ENCODE measurements at places on chromosomes 12 and 14.

DNA sequence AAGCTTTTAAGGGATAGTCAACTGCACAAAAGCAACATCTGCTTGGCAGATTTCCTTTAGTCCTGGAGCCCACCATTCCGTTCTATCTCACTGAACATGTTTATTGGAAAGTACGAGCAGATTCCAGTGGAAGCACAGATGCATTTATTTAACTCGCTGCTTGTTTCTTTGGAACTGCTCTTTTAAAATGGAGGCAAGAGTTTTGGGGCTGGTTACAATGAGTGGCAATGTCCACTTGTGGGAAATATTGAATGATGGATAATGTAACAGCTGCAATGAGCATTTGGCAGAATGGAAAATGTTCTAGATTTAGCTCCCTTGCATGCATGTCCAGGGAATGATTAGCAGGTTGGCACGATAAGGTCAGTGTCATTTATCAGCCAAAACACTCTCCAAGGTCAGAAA is 163.0 kb downstream of the ATP23 start:
- no peak for DNase-seq

DNA sequence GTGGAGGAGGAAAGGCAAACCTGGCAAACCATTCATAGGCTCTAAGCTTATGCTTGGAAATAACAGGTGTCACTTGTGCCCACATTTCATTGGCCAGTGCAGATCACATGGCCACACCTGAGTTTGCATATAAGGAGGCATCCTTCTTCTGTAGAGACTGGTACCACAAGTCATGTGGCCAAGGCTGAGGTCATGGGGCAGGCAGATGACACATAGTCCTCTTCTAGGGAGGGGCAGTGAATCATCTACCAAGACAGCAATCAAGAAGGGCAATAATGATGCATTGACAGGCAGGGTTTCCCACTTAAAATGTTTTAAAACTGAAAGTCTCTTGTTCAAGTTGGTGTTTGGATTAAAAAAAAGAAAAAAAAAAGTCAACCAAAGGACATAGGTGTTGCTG is 77.3 kb downstream of the DAAM1 start:
- peak; percentile 3 for DNase-seq

DNA sequence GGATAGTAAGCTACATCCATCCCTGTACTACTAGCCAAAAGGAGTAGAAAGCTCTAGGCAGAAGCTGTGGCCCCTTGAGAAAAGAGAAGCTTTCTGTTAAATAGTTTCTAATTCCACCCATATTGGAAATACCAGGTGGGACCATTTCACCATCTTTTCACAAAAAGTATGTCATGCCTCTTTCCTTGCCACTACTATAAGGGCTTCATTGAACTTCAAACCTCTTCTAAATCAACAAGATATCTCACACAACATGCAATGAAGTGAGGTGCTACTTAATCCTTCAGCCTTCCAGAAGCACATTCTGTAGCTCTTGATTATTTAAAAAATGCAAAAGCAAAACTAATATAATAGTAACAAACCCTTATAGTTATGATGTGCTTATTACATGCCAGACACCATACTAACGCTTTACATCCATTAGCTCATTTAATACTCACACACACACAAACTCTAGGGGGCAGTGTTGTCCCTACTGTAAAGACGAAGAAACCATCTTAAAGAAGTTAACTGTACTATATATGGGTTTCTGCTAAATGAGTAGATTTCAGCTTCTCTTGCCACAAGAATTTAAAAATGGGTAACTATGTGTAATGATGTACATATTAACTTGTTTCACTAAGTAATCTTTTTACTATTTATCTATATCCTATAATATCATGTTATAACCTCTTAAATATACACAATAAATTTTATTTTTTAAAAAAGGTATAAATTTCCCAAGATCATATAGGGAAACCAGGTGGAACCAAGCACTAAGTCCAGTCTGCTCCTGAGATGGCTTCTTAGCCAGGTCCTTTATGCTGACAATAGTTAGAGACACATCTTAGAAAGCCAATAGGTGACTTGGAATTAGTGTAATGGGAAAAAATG is 124.4 kb downstream of the RPS29 start:
- peak; percentile 49 for DNase-seq

- DNase-seq, result no peak
Measured at GRCh38 chr12:26854031-26854390, 21.0 kb upstream of the ITPR2 start.

- DNase-seq, result no peak
Measured at GRCh38 chr12:14394317-14395073, 29.0 kb downstream of the ATF7IP start.

GRCh38 chr12:125983784-125984500 is 918.7 kb downstream of the AACS start:
- DNase-seq, result no peak

GRCh38 chr14:91987192-91987591 is 39.7 kb upstream of the FBLN5 start:
- no peak for DNase-seq

GRCh38 chr12:46472893-46473633 is 100.5 kb upstream of the SLC38A2 start:
- no peak for DNase-seq

DNA sequence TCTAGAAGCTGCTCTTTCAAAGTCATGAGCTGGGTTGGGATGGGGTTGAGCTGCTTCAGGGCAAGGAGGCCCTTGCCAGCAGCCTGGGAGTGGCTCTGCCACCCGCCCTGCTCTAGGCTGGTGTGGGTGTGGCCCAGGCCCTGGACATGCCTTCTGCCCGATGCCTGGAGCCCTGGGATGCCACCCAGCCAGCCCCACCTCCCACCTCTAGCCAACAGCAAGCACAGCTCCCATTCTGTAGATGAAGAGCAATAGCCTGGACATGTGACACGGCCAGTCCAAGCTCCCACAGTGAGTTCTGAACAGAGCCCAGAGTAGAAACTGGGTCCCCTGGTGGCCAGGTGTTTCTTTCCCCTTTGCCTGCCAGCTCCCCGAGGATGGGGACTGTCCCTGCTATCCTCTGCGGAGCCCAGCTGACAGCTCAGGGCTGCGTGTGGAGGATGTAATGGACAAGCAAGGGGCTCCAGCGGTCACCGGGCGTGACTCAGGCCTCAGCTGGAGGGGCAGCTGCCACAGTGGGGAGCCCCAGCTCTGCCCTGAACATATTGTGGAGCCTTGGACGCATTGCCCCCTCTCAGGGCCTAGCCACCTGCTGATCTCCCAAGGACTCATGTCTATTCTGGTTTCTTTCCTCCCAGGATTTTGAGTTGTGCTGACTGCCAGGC is 165.2 kb downstream of the TSPAN9 start:
- no peak for DNase-seq

DNA sequence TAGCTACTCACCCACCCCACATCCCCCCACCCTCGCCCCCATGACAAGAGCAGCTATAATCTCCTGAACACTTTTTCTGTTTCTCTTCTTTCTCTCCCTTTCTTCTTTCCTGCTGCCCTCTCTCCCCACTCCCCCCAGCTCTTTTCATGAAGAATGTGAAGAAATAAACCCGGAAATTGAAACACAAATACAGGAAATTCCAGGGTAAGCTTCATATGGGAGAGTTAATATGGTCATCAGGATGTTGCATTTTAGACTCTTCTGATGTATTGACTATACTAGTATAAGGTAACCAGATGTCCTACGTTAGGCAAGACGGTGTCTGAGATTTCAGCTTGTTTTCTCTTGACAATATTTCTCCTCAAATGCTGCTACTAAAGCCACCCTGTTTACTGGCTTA is 41.6 kb upstream of the LRIG3 start:
- DNase-seq, result no peak

DNA sequence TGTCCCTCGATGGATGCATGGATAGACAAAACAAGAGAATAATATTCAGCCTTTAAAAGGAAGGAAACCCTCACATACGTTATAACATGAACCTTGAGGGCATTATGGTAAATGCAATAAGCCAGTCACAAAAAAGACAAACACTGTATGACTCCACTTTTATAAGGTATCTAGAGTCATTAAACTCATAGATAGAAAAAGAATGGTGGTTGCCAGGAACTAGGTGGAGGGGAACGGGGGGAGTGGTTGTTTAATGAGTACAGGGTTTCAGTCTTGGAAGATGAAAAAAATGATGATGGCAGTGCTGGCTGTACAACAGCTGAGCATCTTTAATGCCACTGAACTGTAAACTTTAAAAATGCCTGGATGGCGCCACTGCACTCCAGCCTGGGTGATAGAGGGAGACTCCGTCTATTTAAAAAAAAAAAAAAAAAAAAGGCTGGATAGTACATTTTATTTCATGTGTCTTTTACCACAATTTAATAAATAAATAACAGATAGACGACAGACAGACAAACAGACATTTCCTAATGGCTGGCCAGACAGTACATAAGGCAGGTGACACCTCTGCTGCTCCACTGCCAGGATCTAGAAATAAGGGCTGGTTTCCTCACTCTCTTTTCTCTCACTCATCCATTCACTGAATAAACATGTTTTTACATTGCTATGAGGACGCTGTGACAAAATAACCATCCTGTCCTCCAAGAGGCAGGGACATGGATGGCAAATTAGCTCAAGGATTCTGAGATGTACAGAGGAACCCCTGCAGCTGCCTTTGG is 118.8 kb downstream of the FOXN3 start:
- DNase-seq, result no peak

DNA sequence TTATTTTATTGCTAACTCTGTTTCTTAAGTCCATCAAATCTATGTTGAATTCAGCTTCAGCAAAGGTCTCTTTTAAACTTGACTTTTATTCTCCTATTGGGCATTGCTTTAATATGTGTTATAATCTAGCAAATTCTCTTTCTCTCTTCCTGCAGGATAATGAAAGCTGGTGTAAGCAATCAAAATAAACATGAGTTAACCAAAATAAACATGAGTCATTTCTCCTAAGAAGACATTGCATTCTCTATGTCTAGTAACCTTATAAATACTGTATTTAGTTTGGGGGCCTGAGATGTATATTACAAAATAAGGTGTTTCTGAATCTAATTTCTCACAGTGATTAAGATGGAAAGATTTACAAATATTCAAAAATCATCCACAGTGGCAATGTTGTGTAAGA is 739.1 kb upstream of the ATXN7L3B start:
- DNase-seq, result no peak

- no peak for DNase-seq
Measured at GRCh38 chr12:80849337-80849736, 88.4 kb downstream of the LIN7A start.

DNA sequence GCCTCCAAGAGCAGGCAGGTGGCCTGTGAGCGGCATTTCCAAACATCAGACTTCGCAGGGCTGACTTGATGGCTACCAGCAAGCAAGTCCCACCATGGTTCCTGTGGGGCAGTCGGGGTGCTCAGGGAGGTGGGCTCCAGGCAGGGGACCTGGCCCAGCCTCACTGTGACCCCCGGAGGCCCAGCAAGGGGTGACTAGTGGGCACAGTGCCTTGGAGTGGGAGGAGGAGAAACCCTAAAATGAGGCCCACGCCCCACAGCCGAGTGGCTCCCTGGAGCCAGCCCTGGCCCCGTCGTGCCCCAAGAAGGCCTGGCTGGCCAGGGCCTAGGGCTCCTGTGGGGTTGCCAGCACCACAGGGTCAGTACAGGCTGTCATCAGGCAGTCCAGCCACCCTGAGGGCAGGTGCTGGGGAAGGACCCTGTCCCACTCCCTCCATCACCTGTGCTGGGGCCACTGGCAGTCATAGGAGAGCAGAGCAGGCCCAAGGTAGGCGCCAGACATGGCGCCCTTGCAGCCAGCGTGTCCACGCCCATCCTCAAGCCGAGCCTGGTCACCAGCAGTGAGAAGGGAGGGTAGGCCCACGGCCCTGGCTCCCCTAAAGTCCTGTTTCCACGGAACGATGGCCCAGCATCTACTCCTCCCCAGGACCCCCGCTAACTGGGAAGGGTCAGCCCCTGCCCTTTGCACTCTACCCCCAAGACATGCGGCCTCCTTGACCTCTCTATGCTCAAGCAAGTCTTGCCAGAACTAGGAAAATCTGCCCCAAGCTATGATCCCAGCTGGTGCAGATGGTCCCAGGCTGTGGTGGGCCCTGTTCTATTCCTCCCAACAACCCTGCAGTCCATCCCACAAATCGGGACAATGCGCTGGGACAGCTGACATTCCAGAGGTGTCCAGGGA is 144.2 kb upstream of the C14orf180 start:
- no peak for DNase-seq

DNA sequence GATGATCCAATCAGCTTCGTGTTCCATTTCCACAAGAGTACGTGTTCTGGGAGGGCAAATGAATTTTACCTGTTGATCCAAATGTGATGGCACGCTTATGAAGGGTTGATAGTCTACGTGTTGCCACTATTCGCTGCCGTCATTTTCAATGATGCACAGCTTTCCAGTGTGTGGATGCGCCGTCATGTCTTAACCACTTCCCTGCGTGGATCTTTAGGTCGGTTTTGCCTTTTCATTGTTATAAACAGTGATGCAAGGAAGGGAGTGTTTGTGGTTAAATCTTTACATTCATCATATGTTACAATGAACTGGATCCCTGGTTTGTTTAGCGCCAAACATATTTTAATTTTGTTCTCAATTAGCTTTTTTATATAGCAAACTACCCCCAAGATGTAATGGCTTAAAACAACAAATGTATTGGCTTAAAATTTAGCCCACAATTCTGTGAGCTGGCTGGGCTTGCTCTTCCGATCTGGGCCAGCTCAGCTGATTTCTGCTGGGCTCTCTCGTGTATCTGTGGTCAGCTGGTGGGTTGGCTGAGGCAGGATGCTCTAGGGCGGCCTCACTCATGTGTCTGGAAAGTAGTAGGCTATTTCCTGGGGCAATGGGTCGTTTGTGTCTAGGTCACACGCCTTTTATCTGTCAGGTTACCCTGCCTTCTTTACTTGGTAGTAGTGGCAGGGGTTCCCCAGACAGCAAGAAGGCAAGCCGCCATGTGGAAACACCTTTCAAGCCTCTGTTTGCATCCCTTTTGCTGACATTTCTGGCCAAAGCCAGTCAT is 176.7 kb downstream of the CRADD start:
- no peak for DNase-seq

DNA sequence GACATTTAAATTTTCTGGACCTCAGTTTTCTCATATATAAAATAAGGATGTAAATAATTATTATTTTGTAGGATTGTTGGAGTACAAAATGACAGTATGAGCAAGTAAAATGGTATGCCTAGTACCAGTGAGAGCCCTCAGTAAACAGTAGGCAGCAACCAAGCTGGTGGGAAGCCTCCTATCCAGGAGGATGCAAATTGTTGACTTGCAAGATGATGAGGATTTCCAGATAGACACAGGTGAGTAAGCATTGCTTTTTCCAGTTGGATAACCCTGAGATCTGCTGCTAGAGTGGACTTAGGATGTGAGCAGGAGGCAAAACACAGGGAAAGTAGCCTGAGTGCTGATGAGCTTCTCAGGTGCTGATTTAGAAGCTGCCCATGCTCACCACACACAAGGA is 28.2 kb upstream of the AMIGO2 start:
- no peak for DNase-seq

DNA sequence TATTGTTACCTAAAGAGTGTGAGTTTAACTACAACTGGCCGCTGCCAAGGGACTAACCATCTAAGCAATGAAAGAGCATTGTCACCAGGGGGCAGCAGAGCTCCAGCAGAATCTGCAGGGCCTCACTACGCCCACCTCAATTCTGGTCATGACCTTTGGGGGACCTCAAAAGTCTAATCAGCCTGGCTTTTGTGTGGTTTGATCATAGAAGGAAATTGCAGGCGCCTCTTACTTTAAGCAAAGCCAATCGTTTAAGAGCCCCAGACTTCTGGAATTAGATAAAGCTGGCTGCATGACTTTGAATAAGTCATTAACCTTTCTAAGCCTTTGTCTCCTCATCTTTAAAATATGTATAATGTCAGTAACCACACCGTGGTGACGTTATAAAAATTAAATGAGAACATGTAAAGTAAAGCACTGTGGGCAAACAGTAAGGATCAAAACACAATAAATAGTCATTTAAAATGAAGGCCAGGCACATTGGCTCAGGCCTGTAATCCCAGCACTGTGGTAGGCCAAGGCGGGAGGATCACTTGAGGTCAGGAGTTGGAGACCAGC is 58.6 kb downstream of the TBX3 start:
- peak; percentile 6 for DNase-seq

- no peak for DNase-seq
Measured at GRCh38 chr14:22835505-22835904, 880 bp upstream of the MMP14 start.
